ENCODE measurements at places on chromosomes 12 and 14.

GRCh38 chr14:100438271-100438670 is 115.1 kb downstream of the SLC25A47 start:
- no peak for DNase-seq

DNA sequence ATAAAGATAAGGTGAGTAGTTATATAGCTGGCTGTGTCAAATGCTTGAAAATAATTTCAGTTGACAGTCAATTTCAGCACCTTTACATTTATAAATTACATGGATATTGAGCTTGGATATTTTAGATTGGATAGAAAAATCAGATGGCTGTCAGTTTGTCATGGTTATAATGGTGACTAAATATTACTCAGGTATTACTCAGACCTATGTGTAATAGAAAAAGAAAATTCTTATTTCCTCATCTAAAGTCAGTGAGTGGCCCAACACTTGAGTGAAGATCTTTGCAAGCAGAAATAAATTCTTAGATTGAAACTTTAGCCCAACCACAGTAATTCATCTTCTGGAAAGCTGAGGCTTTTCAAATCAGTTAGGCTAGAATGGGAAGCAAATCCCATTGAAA is 354.4 kb downstream of the NAV3 start:
- DNase-seq, result no peak

DNA sequence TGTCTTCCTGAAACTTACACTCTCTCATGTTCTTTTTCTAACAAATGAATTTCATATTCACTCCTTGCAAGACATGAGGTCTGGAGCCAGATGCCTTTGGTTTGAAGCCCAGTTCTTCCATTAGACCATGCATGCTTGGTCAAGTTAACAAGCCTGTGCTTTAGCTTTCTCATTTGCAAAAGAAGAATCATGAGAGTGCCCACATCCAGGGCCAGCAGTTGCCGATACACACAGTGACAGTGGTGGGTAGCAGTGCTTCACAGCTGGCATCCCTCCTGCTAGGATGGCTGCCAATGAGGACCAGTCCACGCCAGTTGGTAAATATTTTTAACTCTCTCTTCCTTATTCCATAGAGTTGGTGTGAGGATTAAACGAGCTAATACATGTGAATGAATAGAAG is 163.1 kb downstream of the PHLDA1 start:
- no peak for DNase-seq

DNA sequence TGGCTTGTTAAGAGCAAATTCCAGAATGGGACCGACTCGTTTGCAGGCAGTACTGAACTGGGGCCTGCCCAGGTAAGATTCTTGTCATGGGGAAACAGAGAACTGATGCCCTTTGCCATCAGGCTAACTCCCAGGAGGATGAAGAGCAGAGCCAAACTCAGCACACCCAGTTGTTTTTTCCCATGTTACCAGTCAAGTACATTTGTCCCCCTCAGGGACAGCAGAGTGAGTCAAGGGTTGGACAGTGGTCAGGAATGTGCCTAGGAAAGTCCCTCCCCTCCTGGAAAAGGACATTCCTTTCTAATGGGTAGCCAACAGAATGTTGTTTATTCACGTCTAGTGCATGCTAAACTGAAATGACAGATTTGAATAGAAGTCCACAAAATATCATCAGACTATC is 1.6 kb downstream of the ART4 start:
- DNase-seq, result no peak

- DNase-seq, result no peak
Observed at GRCh38 chr14:65656554-65656953, 244.0 kb downstream of the FUT8 start.

GRCh38 chr14:105527381-105527825 is 1.0 kb downstream of the TMEM121 start:
- DNase-seq, result no peak

- DNase-seq, result no peak
Observed at GRCh38 chr12:100717733-100718067, 76.9 kb upstream of the ANO4 start.

- no peak for DNase-seq
Observed at GRCh38 chr14:73325630-73326299, 88.5 kb downstream of the PAPLN start.

DNA sequence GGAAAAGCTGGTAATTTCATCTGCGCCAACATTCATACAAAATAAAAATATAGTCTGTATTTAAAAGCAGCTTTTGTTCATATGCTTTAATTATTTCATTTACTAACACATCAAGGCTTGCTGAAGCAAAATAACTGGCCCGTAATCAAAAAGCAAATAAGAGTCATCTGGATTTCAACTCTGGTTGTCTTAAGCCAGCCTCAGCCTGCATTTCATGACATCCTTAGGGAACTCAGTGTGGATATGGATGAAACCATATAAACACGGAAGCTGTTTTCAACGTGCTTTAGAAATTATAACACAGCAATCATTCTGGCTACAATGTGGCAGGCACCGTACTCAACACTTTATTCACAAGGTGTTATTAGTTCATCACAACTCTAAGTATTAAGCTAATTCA is 852 bp downstream of the COX16 start:
- DNase-seq, result no peak

DNA sequence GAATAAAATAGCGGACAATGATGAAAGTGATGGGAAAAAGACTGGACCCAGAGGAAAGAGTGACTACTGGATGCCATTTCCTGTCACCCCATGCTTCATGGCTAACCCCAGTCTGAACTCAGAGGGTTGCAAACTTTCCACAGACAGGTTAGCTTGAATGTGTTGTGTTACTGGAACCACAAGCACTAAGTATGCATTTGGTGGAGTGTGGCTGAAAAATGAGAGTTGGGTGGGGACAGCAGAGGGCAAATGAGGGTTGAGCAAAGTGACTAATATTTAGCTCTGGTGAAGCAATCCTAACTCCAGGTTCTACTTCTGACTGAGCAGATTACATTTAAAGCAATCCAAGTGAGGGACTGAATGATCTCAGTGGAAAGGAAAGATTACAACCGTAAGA is 1.6 kb downstream of the SLC16A7 start:
- DNase-seq, result no peak

- no peak for DNase-seq
Observed at GRCh38 chr14:101328412-101329028, 232.8 kb upstream of the DIO3 start.

- DNase-seq, result peak; percentile 40
Observed at GRCh38 chr12:39272871-39273655, 169.9 kb downstream of the KIF21A start.

DNA sequence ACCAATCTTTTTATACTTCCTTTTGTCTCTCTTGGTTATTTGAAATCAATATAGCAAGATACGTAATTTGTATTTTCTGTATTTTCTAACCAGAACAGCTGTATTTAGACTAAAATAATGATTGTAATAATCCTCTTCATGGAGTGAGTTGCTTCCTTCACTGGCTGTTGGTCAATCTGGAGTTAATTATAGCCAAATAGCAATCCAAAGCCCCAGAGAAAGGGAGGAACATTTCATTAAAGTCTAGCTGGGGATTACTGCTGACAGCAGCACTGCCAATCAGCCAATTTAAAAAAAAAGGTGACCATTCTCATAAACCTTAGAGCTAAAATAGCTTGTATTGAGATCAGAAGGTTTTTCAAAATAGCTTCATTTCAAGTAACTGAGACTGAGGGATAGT is 118.0 kb downstream of the TRHDE start:
- DNase-seq, result no peak

GRCh38 chr14:64825509-64825908 is 54.2 kb downstream of the SPTB start:
- DNase-seq, result no peak

DNA sequence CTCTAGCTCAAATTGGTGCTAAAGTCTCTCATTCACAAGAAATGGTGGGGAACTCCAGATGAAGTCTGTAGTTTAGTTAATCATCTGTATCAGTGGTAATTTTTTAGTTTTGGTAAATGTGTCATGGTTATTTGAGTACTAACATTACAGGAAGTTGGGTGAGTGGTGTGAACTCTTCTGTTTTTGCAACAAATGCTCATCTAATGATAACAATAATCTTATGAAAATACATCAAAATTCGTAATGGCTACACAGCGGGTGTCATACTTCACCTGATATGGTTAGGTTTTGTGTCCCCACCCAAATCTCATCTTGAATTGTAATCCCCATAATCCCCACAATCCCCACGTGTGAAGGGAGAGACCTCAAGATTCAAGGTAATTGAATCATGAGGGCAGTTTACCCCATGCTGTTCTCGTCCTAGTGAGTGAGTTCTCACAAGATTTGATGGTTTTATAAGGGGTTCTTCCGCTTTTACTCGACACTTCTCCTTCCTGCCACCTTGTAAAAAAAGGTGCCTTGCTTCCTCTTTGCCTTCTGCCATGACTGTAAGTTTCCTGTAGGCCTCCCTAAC is 209.3 kb upstream of the FOXN3 start:
- no peak for DNase-seq

- DNase-seq, result no peak
Observed at GRCh38 chr12:6662602-6662905, 365 bp downstream of the ING4 start.

- no peak for DNase-seq
Observed at GRCh38 chr12:96493106-96493505, 3.7 kb downstream of the CFAP54 start.

DNA sequence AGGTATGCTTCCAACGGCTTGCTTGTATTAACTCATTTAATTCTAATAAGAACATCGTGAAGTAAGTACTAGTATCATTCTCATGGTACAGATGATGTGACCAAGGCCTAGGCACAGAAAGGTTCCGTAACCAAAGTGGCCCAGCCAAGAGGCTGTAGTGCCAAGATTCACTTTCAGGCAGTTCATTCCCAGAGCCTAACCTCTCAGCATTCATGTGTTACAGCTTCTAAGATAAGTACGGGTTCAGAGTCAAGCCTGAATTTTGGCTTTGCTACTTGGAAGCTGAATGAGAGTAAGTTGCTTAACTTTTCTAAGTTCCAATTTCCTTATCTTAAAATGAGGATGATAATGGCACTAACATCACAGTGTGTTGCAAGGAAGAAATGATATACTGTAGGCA is 379.9 kb downstream of the AEBP2 start:
- no peak for DNase-seq

DNA sequence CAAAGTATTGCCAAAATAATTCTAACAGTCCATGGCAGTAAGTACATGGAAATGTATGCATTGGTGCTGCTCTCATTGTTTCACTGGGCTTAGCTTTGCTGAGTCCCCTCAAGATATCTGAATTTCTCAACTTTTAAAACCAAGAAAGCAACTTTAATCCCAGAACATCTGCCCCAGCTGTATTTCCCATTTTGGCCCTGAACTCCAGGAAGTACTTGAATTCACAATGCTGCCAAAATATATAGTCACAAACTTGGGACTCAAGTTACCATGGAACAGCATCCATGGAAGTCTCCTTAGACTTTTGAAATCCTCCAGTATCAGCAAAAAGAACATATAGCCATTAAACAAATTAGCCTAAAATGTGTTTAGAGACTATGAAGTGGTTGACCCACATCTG is 78.5 kb upstream of the FLRT2 start:
- no peak for DNase-seq
